A549 treated with Mapracorat at 1 μM for 4 hours (cell line): ENCODE measurements at places on chromosomes 7 and 10. TPM values are rescaled to one million over a fixed set of nuclear protein-coding genes. Genes with fewer than 3 reads are reported as not detected.

TCERG1L gene
- not detected in 5 replicates for total RNA-seq

KLF14 gene
- total RNA-seq: 0.08 TPM in 1 of 5 replicates, not detected in the others

ARL3 gene
- 13.6 to 15.3 TPM (median 15.1 TPM) in 5 replicates for total RNA-seq

ANKRD26 gene
- 2.1 to 3.0 TPM (median 2.8 TPM) in 5 replicates for total RNA-seq

BMS1 gene
- 21.1 to 26.4 TPM (median 22.0 TPM) in 5 replicates for total RNA-seq
